ENCODE measurements at places on chromosomes 4 and X. TPM values are rescaled to one million over a fixed set of nuclear protein-coding genes. Genes with fewer than 3 reads are reported as not detected.

GRCh38 chr4:32148111-32148666 is 1428.0 kb downstream of the PCDH7 start:
- DNase-seq = no peak
- no peaks in the 10 kb centered on the region for H3K4me1 ChIP-seq
- no peaks in the 10 kb centered on the region for H3K27me3 ChIP-seq
- no peak overlapping the region for H3K4me3 ChIP-seq

GRCh38 chrX:72306851-72307645 is 1.3 kb upstream of the CITED1 start:
- peak overlapping the region; percentile 85 for H3K27ac ChIP-seq
- DNase-seq = peak; percentile 18
- H3K36me3 ChIP-seq = no peaks in the 10 kb centered on the region

GRCh38 chr4:88756149-88756548 is 58.5 kb upstream of the NAP1L5 start:
- H3K27ac ChIP-seq = no peak overlapping the region
- DNase-seq = no peak
- H3K4me1 ChIP-seq = no peaks in the 10 kb centered on the region
- H3K36me3 ChIP-seq = no peaks in the 10 kb centered on the region
- no peak overlapping the region for H3K4me3 ChIP-seq
- no peaks in the 10 kb centered on the region for H3K27me3 ChIP-seq

- H3K4me3 ChIP-seq = no peak overlapping the region
- no peak for DNase-seq
- peaks cover 4% of the 10 kb centered on the region for H3K36me3 ChIP-seq
- H3K4me1 ChIP-seq = no peaks in the 10 kb centered on the region
Measured at GRCh38 chr4:5224340-5224739, 173.1 kb downstream of the STK32B start.

GRCh38 chr4:159209249-159209648 is 106.4 kb downstream of the RAPGEF2 start:
- no peak overlapping the region for H3K27ac ChIP-seq
- H3K4me3 ChIP-seq = no peak overlapping the region
- no peaks in the 10 kb centered on the region for H3K27me3 ChIP-seq

- H3K36me3 ChIP-seq = no peaks in the 10 kb centered on the region
- H3K4me1 ChIP-seq = peaks cover 9% of the 10 kb centered on the region
- no peak for DNase-seq
- H3K27me3 ChIP-seq = no peaks in the 10 kb centered on the region
- H3K27ac ChIP-seq = no peak overlapping the region
Measured at GRCh38 chr4:54714631-54715030, 56.9 kb downstream of the KIT start.

- H3K4me1 ChIP-seq = no peaks in the 10 kb centered on the region
- H3K4me3 ChIP-seq = no peak overlapping the region
- no peaks in the 10 kb centered on the region for H3K27me3 ChIP-seq
- no peak for DNase-seq
Measured at GRCh38 chr4:3218824-3219760, 29.9 kb upstream of the MSANTD1 start.

GRCh38 chrX:103376118-103376978 is at the start of gene BEX3:
BEX3 (plus strand) TSS chrX:103376538; CDS start chrX:103377522, 984 bp downstream.
- peaks cover 18% of the 10 kb centered on the region for H3K27me3 ChIP-seq
- no peaks in the 10 kb centered on the region for H3K36me3 ChIP-seq
- H3K27ac ChIP-seq = peak within 1 kb of the TSS; percentile 75
- DNase-seq = peak; percentile 32
- H3K4me1 ChIP-seq = peaks cover 5% of the 10 kb centered on the region

DNA sequence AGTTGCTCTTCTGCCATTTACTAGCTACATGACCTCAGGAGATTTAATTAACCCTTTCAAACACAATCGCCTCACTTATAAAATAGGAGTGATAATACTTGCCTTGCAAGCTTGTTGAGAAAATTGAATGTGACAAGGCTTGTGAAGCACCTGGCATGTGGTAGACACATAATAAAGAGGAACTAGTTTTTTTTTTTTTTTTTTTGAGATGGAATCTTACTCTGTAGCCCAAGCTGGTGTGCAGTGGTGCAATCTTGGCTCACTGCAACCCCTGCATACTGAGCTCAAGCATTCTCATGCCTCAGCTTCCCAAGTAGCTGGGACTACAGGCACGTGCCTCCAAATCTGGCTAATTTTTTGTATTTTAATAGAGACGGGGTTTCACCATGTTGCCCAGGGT is 73.7 kb upstream of the STIM2 start:
- no peak overlapping the region for H3K27ac ChIP-seq
- peaks cover 20% of the 10 kb centered on the region for H3K4me1 ChIP-seq
- H3K27me3 ChIP-seq = no peaks in the 10 kb centered on the region

DNA sequence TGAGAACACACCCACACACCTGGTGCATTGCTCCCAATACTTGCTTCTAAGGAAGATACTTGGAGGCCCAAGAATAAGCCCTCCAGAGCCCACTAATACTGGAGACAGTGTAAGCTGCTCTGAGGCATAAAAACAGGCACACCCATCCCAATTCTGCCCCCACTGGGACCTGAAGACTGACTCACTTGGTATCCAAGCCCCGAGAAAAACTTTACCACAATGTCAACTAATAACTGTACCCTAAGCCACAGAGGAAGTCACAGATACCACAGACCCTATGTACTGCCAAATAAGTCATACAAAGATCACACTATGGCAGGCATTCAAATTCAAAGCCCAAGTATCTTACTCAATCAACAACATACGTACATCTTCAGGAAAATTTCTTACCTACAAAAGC is 398.2 kb upstream of the SPANXN1 start:
- peaks cover 3% of the 10 kb centered on the region for H3K36me3 ChIP-seq
- no peaks in the 10 kb centered on the region for H3K4me1 ChIP-seq
- no peak overlapping the region for H3K27ac ChIP-seq
- H3K27me3 ChIP-seq = peaks cover 7% of the 10 kb centered on the region

DNA sequence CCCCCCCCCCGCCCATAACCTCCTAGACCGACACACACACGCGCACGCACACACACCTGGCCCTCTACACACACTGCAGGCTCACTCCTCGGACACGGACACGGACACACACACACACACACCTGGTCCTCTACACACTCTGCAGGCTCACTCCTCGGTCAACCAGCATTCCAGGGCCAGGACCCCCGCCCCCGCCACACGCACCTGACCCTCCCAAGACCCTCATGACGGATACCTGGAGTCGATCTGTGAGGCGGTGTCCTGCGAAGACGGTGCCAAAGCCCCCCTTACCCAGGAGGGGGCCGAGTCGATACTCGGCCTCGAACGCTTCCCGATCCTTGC is 552 bp downstream of the PIM2 start:
- no peaks in the 10 kb centered on the region for H3K27me3 ChIP-seq
- DNase-seq = no peak
- H3K4me1 ChIP-seq = peaks cover 72% of the 10 kb centered on the region
- peak overlapping the region; percentile 88 for H3K27ac ChIP-seq
- peak overlapping the region; percentile 93 for H3K4me3 ChIP-seq

- H3K27ac ChIP-seq = no peak overlapping the region
- no peaks in the 10 kb centered on the region for H3K4me1 ChIP-seq
- no peaks in the 10 kb centered on the region for H3K36me3 ChIP-seq
- no peak overlapping the region for H3K4me3 ChIP-seq
Measured at GRCh38 chr4:134298313-134298712, 96.7 kb upstream of the PABPC4L start.

- peaks cover 2% of the 10 kb centered on the region for H3K36me3 ChIP-seq
- H3K27ac ChIP-seq = peak overlapping the region; percentile 81
- peaks cover 8% of the 10 kb centered on the region for H3K27me3 ChIP-seq
- peak overlapping the region; percentile 86 for H3K4me3 ChIP-seq
Measured at GRCh38 chrX:19990151-19990555, 708 bp downstream of the BCLAF3 start.

DNA sequence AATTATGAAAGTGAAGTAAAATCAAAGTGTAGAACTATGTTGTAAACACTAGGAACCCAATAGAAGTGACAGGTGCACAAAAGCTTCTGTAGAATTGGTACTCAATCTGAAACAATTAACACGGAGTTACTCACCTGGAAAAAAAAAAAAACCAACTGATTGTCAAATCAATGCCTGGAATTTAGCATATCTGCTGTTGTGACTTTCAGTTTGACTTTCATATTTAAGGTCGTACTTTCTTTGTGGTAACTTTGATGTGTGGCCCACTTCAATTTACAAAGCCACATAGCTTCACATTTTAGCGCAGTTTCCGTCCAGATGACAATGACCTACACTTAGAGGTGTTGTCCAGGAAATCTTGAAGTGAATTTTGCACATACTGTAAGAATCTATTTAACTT is 1124.9 kb downstream of the STIM2 start:
- no peak for DNase-seq
- H3K27me3 ChIP-seq = no peaks in the 10 kb centered on the region
- H3K36me3 ChIP-seq = no peaks in the 10 kb centered on the region
- no peaks in the 10 kb centered on the region for H3K4me1 ChIP-seq

- DNase-seq = no peak
- H3K27me3 ChIP-seq = peaks cover 20% of the 10 kb centered on the region
- no peak overlapping the region for H3K27ac ChIP-seq
- peaks cover 10% of the 10 kb centered on the region for H3K4me1 ChIP-seq
Measured at GRCh38 chr4:158166701-158167100, 6.1 kb downstream of the GASK1B start.

DNA sequence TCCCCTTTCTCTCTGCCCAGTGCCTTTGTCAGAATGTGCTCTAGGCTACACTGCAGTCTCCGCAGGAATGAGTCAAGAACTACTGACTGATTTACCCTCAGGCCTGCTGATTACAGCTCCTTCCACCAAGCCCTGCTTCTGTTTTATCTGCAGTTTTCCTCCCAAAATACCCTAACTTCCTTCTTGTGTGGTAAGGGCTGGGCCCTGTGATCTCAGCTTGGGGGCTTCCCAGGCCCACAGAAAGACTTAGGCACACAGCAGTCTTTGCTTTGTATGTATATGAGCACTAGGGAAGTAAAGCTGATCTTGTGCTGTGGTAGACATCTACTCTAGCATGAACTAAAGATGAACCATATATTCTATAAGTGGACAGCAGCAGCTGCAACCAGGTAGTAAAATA is 18.8 kb downstream of the PAK3 start:
- peaks cover 43% of the 10 kb centered on the region for H3K27me3 ChIP-seq
- no peaks in the 10 kb centered on the region for H3K36me3 ChIP-seq
- no peak overlapping the region for H3K4me3 ChIP-seq
- no peak overlapping the region for H3K27ac ChIP-seq
- no peak for DNase-seq

- no peaks in the 10 kb centered on the region for H3K36me3 ChIP-seq
- H3K27me3 ChIP-seq = peaks cover 31% of the 10 kb centered on the region
- H3K4me3 ChIP-seq = no peak overlapping the region
- no peak overlapping the region for H3K27ac ChIP-seq
- no peak for DNase-seq
Measured at GRCh38 chrX:150291014-150291413, 72.1 kb upstream of the MAMLD1 start.

DNA sequence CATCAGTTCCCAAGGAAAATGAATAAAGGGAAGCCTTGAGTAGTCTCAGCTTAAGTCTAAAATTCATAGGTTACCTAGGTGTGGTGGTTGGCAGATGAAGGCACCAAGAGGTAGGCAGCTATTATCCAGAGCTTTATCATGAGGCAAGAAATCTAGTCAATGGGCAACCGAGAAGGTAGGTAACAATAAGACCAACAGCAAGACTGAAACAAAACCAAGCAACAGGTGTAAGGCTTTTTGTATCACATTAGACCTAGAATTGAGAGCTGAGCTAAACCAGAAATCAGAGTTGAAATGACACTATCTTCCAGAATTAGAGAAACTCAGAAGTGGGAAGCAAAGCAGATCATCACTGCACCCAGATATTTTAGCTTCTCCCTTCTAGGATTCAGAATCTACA is 117.1 kb downstream of the CAMK2D start:
- H3K4me3 ChIP-seq = no peak overlapping the region
- peaks cover 71% of the 10 kb centered on the region for H3K4me1 ChIP-seq
- DNase-seq = no peak
- no peaks in the 10 kb centered on the region for H3K27me3 ChIP-seq
- peaks cover 12% of the 10 kb centered on the region for H3K36me3 ChIP-seq

GRCh38 chrX:14027511-14028019 is 2.1 kb downstream of the GEMIN8 start:
- H3K4me1 ChIP-seq = peaks cover 36% of the 10 kb centered on the region
- DNase-seq = no peak
- no peaks in the 10 kb centered on the region for H3K27me3 ChIP-seq

GRCh38 chr4:53103481-53103880 is 241.4 kb downstream of the RASL11B start:
- no peak for DNase-seq
- H3K36me3 ChIP-seq = peaks cover 12% of the 10 kb centered on the region
- no peak overlapping the region for H3K4me3 ChIP-seq
- H3K27ac ChIP-seq = no peak overlapping the region
- H3K4me1 ChIP-seq = peaks cover 24% of the 10 kb centered on the region
- H3K27me3 ChIP-seq = no peaks in the 10 kb centered on the region

GRCh38 chrX:12494400-12495138 is 296.6 kb upstream of the PRPS2 start:
- no peak for DNase-seq
- H3K27me3 ChIP-seq = no peaks in the 10 kb centered on the region
- no peak overlapping the region for H3K4me3 ChIP-seq
- H3K4me1 ChIP-seq = no peaks in the 10 kb centered on the region
- H3K27ac ChIP-seq = no peak overlapping the region
- no peaks in the 10 kb centered on the region for H3K36me3 ChIP-seq

DNA sequence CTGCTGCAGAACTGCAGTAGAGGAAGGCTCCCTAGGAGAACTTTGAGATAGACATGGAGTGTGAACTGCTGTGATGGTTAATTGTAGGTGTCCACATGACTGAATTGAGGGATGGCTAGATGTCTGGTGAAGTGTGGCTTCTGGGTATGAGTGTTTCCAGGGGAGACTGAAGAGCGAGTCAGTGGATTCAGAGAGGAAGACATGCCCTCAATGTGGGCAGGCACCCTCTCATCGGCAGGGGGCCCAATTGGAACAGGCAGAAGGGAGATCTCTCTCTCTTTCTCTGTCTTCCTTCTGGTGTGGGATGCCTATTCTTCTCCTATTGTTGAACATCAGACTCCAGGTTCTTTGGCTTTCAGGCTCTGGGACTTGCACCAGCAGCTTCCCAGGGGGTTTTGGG is 304.7 kb upstream of the GATB start:
- H3K36me3 ChIP-seq = peaks cover 1% of the 10 kb centered on the region
- no peak overlapping the region for H3K27ac ChIP-seq
- peaks cover 45% of the 10 kb centered on the region for H3K4me1 ChIP-seq
- H3K27me3 ChIP-seq = no peaks in the 10 kb centered on the region

GRCh38 chr4:135824759-135825296 is 1623.2 kb upstream of the PABPC4L start:
- DNase-seq = no peak
- H3K4me3 ChIP-seq = no peak overlapping the region
- H3K27me3 ChIP-seq = no peaks in the 10 kb centered on the region

The GRIA2 gene
- total RNA-seq = not detected

The HTN1 gene
- not detected for total RNA-seq

The POLA1 gene
- total RNA-seq = 29.9 TPM

The PLAC1 gene
- total RNA-seq = 1.1 TPM

The CSAG1 gene
- total RNA-seq = not detected

The RHOXF2 gene
- not detected for total RNA-seq

The GYPB gene
- total RNA-seq = not detected

The CPLX1 gene
- 1.9 TPM for total RNA-seq

The DRP2 gene
- total RNA-seq = 0.86 TPM

The JADE3 gene
- 3.8 TPM for total RNA-seq

The FANCB gene
- total RNA-seq = 15.9 TPM

The PLXNB3 gene
- 0.77 TPM for total RNA-seq

The GALNTL6 gene
- not detected for total RNA-seq

The FRG2 gene
- total RNA-seq = not detected

The SERTM2 gene
- not detected for total RNA-seq

The PLP1 gene
- not detected for total RNA-seq

The SMIM31 gene
- not detected for total RNA-seq

The DUX4 gene
- not detected for total RNA-seq

All from activated T-cell treated with anti-CD3 and anti-CD28 coated beads, Interleukin-2, amount 50 U/mL, for 72 hours (primary cell).